Activated CD8-positive, alpha-beta T cell treated with anti-CD3 and anti-CD28 coated beads, Interleukin-2, amount 10 ng/mL, durations not matched to agents 7 days and 5 days (primary cell): ENCODE measurements at places on chromosomes 7 and 10.

DNA sequence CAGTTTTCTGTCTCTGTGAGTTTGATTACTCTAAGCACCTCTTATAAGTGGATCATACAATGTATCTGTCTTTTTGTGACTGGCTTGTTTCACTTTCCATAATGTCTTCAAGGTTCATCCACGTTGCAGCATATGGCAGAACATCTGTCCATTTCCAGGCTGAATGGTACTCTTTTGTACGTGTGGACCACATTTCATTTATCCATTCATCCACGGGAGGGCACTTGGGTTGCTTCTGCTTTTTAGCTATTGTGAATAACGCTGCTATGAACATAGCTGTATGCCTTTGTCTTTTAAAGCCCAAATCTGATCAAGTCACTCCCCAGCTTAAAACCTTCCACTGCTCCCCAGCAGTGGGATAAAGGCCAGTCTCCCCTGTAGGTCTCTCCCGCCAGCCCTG lies 31.5 kb downstream of the EGFR start:
- H3K4me1 ChIP-seq, result no peaks in the 10 kb centered on the region
- H3K27me3 ChIP-seq, result no peaks in the 10 kb centered on the region
- no peak overlapping the region for H3K4me3 ChIP-seq

- DNase-seq, result no peak
- H3K36me3 ChIP-seq, result no peaks in the 10 kb centered on the region
- no peaks in the 10 kb centered on the region for H3K27me3 ChIP-seq
- H3K4me1 ChIP-seq, result no peaks in the 10 kb centered on the region
- H3K4me3 ChIP-seq, result no peak overlapping the region
- H3K27ac ChIP-seq, result no peak overlapping the region
Measured at GRCh38 chr10:56745490-56745889, 384.4 kb upstream of the ZWINT start.

DNA sequence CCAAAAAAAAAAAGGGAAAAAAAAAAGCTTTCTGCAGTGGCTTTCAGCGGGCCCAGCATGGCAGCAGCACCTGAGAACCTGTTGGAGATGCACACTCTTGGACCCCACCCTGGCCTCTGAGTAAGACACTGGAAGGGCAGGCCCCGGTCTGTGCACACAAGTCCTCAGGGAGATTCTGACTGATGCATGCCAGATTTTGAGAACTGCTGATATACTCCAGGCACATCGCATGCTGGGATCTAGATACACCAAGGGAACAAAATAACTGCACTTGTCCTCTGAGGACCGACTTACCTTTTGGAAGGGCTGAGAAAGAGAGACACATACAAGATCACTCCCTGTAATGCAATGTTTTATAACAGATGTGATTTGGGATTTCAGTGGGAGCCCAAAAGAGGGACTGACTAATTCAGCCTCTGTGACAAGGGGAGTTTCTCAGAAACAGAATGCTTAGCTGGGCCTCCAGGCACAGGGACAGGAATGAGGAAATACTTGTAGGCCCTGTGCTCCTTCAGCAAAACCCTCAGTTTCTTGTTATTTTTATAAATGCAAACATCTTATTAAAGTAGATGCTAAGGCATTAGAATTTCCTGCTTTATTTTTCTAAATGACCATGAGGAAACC lies 8.2 kb downstream of the EGFR start:
- H3K4me3 ChIP-seq, result no peak overlapping the region
- no peak for DNase-seq
- H3K36me3 ChIP-seq, result no peaks in the 10 kb centered on the region
- no peak overlapping the region for H3K27ac ChIP-seq
- no peaks in the 10 kb centered on the region for H3K4me1 ChIP-seq
- H3K27me3 ChIP-seq, result peaks cover 3% of the 10 kb centered on the region

DNA sequence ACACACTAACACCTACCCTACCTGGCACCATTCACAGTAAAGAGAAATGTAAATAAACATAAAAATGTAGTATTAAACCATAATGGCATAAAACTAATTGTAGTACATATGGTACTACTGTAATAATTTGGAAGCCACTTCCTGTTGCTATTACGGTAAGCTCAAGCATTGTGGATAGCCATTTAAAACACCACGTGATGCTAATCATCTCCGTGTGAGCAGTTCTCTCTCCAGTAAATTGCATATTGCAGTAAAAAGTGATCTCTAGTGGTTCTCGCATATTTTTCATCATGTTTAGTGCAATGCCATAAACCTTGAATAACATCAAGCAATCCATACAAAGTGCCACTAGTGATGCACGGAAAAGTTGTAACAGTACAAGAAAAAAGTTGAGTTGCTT lies 75.4 kb downstream of the CFTR start:
- no peaks in the 10 kb centered on the region for H3K36me3 ChIP-seq
- no peak overlapping the region for H3K27ac ChIP-seq
- DNase-seq, result no peak
- no peaks in the 10 kb centered on the region for H3K27me3 ChIP-seq

DNA sequence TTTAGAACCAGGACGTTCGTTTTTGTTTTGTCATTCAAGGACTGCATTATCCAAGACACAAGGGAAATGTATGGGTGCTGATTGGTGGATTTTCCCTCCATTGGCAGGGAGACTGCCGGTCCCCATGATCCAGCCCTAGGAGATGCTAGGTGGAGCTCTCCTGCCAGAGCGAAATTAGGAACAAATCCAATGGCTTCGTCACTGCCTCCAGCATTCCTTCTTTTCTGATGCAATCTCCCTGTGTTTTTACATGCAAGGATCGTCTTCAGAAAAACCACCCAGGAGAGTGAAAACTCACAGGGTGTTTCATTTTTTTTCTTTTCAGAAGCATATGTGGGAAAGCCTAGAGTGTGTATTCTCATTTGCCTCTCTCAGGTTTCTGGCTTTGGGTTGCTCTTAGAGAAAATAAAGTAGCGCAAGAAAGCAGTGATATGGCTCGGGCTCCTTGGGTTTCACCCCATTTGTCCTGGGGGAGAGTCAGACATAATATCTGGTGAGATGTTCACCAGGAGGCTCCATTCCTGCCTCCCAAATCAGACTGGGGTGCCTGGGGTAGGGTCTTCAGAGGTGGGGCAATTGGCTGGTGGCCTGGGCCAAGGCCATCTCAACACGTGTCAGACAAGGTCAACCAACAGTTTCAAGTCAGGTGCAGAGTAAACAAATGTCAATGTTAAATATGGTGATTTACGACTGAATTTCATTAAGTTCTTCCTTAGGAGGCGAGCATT lies 450.9 kb upstream of the MKI67 start:
- no peaks in the 10 kb centered on the region for H3K36me3 ChIP-seq
- DNase-seq, result no peak
- no peak overlapping the region for H3K27ac ChIP-seq
- H3K27me3 ChIP-seq, result peaks cover 2% of the 10 kb centered on the region
- no peaks in the 10 kb centered on the region for H3K4me1 ChIP-seq
- no peak overlapping the region for H3K4me3 ChIP-seq

DNA sequence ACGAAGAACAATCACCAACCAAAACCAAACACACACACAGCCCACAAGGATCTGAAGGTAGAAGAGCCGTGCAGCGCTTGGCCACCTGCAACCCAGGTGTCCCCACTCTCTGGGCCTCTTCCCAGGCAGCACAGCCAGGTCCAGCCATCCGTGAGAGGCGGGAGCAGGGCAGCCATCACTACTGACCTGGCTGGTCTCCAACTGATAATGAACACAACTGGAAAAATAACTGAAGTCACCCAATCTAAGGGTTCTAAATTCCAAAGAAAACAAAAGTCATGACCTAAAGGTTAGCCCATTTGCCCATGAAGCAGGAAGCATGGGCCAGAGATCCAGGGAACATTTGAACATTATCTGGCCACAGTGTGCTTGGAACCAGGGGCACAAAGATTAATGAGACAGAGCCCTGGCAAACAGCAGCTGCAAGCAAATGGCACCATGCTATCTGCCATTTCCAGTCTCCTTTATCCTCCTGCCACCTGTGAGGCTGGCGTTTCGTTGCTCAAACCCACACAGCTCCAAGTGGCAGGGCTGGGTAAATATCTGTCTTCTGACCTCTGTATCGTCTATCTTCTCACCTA lies 207.9 kb downstream of the TNS3 start:
- no peak overlapping the region for H3K4me3 ChIP-seq
- no peaks in the 10 kb centered on the region for H3K4me1 ChIP-seq
- no peaks in the 10 kb centered on the region for H3K36me3 ChIP-seq
- H3K27ac ChIP-seq, result no peak overlapping the region

GRCh38 chr7:66257481-66257880 lies 52.3 kb downstream of the TPST1 start:
- H3K36me3 ChIP-seq, result no peaks in the 10 kb centered on the region
- H3K27me3 ChIP-seq, result no peaks in the 10 kb centered on the region
- H3K27ac ChIP-seq, result no peak overlapping the region
- no peak for DNase-seq
